T-cell (primary cell): ENCODE measurements at places on chromosomes 12 and 14.

DNA sequence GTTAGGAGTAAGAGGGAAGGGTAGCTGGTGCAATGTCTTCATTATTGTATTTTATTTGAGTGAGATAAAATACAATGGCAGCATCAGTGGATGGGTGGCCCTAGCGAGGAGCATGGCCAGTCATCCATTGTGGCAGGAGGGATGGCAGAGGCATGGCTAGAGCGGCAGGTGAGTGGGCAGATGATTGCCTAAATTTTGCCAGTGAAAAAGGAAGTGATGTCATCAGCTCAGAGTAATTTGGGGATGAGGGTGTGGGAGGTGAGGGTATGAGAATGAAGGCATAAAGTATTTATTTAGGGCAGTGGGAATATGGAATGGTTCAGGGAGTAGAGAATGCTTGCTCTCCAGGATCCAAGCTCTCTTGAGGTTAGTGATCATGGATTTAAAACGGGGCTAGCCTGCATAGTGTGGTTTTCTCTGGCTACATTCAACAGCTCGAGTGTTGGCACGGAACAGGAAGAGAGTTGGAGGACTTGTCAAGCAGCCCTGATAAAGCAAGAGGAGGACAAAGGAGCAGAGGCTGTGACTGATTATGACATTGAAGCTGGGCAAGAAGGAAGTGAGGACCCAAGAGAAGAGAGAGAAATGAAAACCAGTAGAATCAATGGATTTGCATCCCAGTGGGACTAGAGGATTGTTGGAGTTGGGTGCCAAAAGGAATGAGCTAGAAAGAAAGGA lies 18.7 kb upstream of the SERPINA6 start:
- DNase-seq: no peak

DNA sequence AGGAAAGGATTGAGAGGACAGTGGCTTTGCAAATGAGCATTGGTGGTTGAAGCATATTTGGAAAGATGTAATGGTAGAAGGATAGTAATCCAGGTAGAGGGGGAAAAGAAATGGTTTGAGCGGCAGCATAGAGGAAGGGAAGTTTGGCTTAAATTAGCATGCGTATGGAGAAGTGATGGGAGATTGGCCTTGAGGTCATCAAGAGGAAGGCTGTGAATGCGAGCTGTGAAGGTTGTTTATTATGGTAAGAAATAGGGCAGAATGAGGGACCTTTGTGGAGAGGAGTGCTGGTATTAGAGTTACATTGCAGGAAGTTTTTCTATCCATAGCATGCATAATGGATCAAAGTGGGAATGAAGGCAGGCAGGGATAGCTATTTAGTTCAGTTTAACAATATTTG lies 162.1 kb downstream of the TMTC2 start:
- no peak for DNase-seq

GRCh38 chr14:105894978-105895881 lies 368.8 kb downstream of the TMEM121 start:
- DNase-seq: no peak

DNA sequence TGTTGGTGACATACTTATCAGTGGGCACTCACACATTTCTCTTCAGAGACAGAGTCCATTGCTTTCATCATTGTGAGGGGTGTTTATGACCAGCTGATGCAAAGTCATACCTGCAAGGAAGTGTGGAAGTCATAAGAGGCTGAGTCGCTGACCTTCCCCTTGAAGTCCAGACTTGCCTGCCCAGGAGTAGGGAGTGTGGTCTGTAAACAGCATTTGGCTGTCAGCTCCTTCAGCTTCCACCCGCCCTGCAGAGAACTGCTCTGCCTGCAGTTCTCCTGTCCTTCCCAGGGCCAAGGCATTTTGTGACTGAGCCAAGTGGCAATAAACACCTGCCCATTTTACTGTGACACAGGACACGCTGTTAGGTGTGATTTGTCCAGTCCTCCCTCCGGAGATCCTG lies 801.3 kb downstream of the BCL11B start:
- DNase-seq: no peak

DNA sequence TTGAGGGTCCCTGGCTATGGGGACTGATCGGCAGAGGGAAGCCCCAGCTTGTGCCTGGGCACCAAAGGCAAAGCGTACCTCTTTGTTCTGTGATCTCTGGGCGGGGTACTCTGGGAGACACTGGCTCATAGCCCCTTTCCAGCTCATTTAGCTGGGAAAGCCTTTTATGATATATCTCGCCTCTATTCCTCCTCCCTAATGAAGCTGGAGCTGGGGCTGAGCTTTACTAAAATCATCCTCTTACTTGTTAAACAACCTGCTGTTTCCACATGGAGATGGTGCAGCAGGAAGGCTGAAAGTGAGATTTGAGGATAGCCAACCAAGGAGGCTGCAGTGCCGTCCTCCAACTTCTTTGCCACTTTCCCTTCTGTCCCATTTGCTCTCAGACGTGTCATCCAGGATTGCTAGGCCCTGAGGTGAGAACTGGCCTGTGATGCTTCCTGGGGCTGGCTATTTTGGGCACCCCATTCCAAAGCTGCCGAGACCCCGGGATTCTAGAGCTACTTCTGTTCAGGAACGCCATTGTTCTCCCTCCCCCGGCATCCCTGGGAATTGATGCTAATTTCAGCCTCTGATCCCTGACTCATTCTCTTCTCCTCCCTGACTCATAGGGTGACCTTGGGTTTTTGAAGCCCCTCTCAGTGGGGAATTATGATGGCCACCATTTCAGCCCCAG lies 16.0 kb downstream of the PDE1B start:
- no peak for DNase-seq

- no peak for DNase-seq
These were observed 402.9 kb downstream of the ZFP36L1 start for GRCh38 chr14:68389943-68390342.

GRCh38 chr12:3233797-3234196 lies 156.6 kb downstream of the TSPAN9 start:
- DNase-seq: no peak

GRCh38 chr14:87691042-87691881 lies 301.7 kb downstream of the GALC start:
- DNase-seq: no peak

DNA sequence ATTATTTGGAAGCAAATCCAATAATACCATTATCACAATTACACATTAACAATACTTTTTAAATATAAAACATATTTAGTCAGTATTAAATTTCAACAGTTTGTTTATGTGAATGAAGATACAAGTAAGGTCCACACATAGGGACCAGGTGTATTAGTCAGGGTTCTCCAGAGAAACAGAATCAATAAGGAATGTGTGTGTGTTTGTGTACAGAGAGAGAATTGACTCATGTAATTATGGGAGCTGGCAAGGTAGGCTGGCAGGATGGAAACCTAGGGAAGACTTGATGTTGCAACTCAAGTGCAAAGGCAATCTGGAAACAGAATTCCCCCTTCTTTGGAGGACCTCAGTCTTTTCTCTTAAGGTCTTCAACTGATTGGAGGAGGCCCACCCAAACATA lies 123.2 kb upstream of the OTX2 start:
- no peak for DNase-seq

GRCh38 chr12:46181465-46181864 lies 87.4 kb downstream of the SLC38A1 start:
- DNase-seq: no peak

- no peak for DNase-seq
These were observed 19.2 kb upstream of the CORO1C start for GRCh38 chr12:108750526-108750925.

- no peak for DNase-seq
These were observed 2.3 kb downstream of the CRACR2A start for GRCh38 chr12:3750616-3751015.

GRCh38 chr12:39440781-39441180 lies 2.1 kb downstream of the KIF21A start:
- no peak for DNase-seq

DNA sequence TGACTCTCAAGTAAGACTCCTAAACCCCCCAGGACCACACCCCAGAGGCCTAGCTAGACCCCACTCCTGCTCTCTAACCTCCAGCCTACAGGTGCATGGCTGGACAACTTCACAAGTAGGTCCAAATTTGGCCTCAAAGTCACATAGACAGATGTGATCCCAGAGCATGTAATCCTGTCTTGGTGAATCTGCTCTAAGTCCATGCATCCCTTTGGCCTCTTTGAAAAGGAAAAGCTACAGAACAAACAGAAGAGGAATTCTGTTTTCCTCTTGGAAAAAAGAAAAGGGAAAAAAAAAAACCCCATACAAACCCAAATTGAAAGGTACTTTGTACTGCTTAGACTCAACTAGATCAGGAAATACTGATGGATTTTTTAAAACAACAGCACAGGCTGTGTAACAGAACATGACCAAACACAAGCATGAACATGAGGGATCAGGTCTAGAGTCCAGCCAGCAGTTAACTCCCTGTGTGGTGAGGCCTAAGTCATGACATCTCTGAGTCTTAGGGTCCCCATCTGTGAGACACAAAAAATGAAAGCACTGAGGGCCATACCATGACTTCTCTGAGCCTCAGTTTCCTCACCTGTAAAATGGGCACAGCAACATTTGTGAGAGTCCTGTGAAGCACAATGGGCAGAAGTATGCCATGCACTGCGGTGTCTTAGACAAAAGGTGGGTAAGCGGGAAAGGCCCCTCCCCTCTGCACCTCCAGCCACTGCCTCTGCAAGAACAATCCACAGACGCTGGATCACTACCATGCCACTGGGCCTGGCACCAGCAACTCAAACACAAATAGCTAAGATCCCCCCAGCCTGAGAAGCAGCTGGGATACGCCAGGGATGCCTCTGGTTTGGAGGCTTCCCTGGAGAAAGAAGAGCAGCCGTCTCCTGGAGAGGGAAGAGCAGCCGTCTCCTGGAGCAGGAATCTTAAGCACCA lies 9.9 kb downstream of the PITPNM2 start:
- DNase-seq: no peak

GRCh38 chr12:9718968-9719367 lies 13.9 kb downstream of the CLECL1 start:
- DNase-seq: no peak

- no peak for DNase-seq
These were observed 18.9 kb upstream of the DIABLO start for GRCh38 chr12:122244565-122245371.

DNA sequence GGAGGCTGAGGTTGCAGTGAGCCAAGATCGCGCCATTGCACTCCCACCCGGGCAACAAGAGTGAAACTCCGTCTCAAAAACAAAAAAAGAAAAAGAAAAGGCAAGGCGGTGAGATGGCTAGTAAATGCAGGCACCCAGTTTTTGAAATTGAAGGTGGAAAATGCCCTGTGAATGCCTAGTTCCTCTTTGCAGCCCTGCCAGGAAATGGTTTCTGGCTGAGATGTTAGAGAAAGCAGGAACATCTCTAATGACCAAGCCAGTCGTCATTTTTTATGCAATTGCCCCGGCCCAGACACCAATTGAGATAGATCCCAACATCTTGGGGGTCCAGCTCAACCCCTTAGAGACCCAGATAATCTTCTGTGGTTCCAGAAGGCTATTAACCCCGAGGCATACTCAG lies 17.0 kb downstream of the SLC8A3 start:
- no peak for DNase-seq

- DNase-seq: no peak
These were observed 208.8 kb upstream of the ALG10 start for GRCh38 chr12:33813536-33813935.

DNA sequence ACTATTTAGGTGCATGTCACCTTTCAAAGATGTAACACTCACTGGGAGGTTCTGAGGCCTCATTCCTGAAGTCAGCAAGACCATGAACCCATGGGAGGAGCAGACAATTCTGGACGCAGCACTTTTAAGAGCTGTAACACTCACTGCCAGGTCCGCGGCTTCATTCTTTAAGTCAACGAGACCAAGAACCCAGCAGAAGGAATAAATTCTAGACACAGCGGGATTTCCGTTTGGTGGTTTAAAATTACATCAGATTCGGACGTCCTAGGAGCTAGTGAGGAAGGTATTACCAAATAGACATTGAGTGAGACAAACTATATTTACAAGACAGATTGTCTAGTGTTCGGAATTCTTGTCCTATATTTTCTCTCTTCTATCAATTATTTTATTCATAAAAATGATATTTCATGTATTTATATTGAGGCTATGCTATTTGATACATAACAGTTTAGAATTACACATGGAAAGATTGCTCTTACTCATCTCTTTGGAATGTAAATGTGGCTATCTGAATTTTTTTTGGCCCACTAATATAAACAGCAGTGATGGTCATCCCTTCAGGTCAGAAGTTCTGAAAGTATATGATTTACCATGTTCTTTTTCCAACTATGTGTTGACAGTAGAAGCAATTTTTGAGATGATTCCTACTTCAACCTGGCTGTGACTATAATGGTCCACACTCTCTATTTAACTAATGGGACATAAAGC lies 1973.0 kb upstream of the FLRT2 start:
- no peak for DNase-seq

DNA sequence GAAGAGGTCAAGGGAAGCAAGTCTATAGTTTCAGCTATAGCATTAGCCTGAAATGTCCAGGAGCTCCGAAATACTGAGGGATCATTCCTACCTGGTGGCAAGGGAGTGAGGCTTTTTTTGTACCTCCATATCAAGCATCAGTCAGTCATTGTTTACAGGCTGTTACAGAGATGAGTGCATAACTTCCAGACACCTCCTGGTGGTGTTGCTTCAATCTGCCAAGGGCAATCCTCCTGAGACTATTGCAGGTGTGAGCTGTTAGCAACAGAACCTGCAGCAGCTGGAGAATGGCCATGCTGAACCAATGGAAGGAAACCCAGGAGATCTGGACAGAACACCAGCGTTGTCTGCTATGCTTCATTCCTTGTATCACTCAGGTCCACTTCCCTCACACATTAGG lies 80.0 kb upstream of the SLC8A3 start:
- no peak for DNase-seq

DNA sequence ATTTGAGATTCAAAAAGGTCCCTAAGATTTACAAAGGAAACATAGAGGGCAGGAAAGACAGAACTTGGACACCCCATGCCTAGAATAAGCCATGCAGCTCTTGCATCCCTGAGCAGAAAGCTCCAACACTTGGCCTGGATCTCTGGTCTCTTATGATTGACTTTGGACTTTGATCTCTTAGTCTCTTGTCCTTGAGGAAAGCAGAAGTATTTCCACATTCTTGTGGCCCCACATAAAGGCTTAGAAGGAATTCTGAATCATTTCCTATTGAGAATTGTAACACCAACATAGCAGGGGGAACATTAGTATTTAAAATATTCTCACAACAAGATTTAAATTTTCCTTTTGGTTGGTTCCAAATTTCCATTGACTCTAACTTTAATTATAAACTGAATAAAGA lies 283.7 kb upstream of the PRKD1 start:
- no peak for DNase-seq

- no peak for DNase-seq
These were observed 17.0 kb upstream of the NUBPL start for GRCh38 chr14:31543969-31544799.

DNA sequence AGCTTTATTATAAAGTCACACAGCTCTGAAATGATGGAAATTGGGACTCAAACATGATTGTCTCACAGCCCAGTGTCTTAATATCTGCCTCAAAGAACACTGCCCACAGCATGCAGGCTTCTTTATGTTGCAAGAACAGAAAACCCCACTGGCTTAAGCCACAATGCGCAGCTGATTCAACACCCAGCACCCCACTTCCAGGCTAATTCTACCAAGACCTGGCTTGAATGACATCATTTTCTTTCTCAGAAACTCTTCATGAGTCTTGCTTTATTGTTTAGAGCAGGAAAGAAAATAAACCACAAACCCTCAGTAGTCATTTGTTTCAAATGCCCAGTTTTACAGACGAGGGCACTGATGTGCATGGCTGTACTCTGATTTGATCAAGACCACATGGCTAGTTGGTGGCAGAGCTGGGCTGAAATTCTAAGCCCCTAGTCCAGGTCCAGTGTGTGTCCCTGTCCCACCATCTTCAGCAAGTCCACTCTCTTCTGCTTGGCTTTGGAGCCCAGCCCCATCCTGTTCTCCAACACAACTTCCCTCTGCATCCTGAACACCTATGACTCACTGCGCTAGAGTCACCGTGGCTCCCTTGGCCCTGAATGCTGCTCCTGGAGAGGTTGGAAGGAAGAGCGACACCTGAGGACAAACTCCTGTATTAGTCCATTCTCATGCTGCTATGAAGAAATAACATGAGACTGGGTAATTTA lies 50.3 kb upstream of the SRSF5 start:
- DNase-seq: peak; percentile 44
